ENCODE measurements at places on chromosomes 7 and 10.

DNA sequence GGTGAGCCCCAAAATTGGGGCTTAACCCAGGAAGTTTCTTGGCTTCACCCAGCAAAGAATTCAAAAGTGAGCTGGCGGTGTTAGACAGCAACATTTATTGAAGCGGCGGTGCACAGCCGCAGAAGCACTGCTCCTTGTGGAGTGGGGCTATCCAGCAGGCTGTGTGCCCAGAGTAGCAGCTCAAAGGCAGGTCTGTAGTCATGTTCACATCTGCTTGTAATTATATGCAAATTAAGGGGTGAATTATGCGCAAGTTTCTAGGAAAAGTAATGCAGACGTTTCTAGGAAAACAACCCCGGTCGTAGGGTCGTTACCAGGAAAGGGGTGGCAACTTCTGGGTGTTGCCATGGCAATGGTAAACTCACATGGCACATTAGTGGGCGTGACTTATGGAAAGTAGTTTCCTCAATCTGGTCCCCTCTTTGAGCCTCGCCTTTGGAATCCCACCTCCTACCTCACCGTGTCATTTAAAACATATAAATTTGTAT is 13.7 kb upstream of the KBTBD2 start:
- peak; percentile 59 for DNase-seq

DNA sequence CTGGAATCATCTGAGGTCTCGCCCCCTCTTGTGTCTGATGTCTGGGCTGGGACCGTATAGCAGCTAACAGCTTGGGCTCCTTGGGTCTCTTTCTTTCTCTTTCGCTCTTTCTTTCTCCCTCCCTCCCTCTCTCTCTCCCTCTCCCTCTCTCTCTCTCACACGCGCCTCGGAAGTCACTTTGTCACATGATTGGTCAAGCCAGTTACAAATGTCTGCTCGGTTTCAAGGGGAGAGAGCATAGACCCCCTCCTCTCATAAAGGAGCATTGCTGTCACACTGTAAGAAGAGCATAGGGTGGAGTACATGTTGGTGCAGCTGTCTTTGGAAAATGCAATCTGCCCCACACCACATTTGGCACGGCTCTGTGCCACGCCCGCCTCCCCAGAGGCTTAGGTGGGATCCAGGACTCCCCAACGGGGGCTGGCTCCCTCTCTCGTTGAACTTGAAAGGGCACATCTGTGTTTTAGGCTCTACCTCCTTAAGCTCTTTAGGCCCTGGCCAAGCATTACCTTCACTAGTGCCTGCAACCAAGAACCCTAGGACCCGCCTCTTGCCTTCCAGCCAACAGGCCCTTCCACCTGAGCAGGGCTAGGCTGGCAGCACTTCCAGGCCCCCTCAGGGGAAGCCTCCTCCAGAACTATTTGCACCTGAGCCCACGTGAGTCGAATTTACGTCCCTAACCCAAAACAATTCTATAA is 61.9 kb upstream of the CACUL1 start:
- no peak for DNase-seq

DNA sequence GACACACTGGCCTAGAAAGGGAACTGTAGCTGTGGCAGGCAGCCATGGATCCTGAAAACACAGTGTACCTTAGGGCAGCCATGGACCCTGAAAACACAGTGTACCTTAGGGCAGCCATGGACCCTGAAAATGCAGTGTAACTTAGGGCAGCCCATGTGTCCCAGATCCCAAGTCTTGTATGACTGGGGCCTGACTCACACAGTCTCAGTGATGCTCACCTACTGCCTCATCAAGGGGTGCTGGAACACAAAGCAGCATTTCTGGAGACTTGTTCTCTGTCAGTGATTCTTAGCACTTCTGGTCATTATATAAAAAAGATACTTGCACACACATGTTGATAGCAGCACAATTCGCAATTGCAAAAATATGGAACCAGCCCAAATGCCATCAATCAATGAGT is 70.2 kb upstream of the LAMB4 start:
- DNase-seq: no peak

DNA sequence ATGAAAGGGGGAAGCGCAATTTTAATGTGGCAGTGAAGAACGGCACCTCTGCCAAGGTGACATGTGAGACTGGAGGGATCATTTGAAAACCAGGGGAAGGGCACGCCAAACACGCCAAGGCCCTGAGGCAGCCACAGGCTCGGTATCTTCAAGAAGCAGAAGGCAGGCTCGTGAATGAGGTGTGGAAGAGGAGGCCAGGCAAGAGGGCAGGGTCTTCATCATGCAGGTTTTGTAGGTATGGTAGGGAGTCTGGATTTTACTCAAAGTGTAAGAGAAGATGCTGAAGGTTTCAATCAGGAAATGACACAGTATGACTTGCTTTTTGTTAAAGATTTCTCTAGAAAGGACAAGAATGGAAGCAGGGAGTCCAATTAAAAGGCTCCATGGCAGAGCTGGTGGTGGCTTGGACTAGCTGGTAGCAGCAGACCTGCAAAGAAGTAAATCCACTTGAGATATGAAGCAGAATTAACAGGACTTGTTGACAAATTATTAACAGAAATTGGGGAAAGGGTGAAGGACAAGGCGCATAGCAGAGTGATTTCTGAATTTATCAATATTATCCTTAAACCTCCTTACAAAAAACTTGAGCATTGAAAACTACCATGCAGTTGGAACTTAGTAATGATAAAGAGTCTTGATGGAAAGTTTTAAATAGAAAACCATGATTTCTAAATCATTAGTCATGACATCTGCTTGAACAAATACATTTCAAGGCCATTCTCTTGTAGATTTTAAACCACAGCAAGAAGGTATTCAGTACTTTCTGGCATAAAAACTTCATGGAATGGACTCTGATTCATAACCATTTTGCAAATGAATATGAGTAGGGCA is 70.4 kb downstream of the COA1 start:
- DNase-seq: no peak

GRCh38 chr7:1754345-1754908 is 84.3 kb downstream of the ELFN1 start:
- no peak for DNase-seq

- no peak for DNase-seq
Observed at GRCh38 chr7:82957521-82957920, 205.2 kb downstream of the PCLO start.

DNA sequence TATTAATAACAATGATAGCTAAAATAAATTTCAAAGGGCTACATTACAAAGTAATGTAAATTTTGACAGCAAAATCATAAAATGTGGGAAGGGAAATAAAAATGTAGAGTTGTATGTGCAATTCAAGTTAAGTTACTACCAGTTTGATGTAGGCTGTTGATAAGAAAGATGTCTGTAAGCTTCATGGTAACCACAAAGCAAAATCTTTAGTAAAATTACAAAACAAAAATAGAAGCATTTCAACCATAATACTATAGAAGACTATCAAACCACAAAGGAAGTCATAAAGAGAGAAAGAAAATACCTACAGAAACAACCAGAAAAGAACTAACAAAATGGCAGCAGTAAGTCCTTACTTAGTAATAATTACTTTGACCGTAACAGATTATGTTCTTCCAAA is 99.1 kb downstream of the C7orf25 start:
- DNase-seq: no peak

DNA sequence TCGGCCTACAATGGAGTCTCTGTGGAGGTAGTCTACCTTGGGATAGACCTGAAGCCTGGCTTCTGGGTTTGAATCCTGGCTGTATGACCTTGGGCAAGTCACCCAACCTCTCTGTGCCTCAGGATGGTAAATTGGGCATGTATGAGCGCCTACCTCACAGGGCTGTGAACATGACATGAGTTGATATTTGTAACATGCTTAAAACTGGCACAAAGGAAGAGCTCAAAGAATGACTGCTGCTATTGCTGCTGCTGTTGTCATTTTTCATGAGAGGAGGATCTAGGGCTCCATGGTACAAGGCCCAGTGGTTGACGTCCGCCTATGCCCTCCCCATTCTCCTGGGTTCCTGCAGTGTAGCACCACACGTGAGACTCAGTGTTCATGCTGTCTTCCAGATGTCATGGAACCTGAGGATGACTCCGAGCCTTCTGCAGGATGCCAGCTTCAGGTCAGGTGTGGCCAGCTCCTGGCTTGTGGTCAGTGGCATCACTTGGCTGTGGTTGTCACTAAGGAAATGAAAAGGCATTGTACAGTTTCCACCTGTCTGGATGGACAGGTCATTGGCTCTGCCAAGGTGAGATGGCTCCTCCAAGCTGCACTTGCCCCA is 95.0 kb downstream of the WDFY4 start:
- DNase-seq: no peak

DNA sequence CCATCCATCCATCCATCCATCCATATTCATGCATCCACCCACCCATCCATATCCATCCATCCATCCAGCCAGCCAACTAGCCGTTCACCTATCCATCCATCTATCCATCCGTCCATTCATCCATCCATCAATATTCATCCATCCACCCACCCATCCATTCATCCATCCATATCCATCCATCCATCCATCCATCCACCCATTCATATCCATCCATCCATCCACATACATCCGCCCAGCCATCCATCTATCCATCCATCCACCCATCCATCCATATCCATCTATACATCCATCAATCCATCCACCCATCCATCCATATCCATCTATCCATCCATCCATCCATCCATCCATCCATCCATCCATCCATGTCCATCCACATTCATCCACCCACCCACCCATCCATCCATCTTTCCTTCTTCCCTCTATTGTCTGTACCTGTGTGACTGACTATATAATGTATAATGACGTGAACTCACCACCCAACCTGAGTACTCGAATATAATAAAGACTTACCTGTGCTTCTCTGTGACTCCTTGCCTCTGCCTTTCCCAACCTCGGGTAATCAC is 2.5 kb downstream of the INMT start:
- DNase-seq: no peak

DNA sequence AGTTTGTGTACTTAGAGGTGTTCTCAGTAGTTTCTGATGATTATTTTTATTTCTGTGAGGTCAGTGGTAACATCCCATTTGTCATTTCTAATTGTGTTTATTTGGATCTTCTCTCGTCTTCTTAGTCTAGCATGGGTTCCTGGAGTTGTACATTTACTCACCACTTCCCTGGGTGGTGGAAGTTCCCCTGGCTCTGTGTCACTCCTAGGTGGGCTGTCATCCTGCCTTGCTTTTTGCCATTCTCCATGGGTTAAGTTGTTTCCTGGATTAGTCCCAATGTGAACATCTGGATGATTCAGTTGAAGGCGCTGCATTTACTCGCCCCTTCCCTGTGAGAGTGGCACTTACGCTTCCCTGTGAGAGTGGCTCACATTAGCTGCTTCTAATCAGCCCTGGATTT is 48.2 kb downstream of the GSAP start:
- no peak for DNase-seq

- DNase-seq: no peak
Observed at GRCh38 chr10:81219758-81220157, 655.2 kb upstream of the NRG3 start.

GRCh38 chr10:6402349-6402709 is 177.7 kb downstream of the PRKCQ start:
- no peak for DNase-seq

DNA sequence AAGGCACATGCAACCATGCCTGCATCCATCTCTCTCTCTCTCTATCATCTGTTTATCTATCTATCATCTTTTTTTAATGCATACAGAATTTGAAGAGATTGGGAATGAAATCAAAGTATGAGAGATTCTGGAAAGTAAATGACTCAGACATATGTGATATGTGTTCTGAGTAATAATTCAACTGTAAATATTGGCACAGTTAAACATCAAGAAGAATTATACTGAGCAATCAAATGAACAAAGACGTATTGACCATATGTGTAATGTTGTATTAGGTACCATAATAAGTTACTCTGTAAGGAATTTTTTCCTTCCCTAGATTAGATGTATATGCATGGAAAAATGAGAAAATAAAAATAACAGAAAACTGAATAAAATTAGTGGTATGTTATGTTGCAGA is 108.3 kb downstream of the SUGCT start:
- no peak for DNase-seq

DNA sequence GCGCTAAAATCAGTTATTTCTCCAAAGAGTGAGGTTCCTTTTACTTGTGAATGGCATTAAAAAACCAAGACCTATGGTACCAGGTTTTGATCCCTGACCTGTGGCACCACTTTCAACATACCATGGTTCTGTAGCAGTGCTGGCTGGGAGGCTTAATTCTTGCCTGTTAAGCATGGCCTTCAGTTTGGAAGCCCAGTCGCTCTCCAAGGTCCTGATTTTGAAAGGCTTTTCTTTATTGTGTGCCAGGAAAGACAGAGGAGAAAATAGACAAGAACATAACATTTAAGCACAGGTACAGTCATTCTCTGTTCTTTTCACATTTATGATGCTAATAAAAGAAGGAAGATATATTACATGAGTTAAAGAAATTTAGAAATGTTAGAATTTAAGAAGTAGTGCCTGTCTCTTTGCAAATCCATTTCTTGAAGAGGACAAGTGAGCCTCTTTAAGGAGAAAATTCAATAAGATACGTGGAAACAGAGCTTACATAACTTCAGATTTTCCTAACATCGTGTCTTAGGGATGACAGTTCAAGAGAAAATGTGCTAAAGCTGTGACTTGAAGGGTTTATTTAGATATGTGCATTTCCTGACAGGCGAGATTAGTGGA is 357.6 kb downstream of the DPP6 start:
- no peak for DNase-seq

DNA sequence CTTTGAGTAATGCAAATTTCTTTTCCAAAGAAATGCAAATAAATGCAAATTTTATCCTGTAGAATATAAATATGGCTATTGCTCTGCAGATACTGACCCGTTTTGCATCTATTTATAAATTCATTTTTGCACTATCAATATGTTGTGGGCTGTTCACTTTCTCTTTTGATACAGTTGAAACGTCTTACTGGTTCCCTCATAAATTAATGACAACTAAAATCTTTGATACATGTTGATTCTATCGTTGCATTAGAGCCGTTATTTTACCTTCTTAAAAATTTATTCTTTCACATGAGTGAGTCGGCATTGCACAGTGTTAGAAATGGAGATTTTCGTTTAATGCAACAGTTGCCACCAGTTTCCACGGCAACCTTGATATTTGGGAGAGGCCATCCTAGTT is 689.3 kb upstream of the FOXK1 start:
- DNase-seq: no peak

DNA sequence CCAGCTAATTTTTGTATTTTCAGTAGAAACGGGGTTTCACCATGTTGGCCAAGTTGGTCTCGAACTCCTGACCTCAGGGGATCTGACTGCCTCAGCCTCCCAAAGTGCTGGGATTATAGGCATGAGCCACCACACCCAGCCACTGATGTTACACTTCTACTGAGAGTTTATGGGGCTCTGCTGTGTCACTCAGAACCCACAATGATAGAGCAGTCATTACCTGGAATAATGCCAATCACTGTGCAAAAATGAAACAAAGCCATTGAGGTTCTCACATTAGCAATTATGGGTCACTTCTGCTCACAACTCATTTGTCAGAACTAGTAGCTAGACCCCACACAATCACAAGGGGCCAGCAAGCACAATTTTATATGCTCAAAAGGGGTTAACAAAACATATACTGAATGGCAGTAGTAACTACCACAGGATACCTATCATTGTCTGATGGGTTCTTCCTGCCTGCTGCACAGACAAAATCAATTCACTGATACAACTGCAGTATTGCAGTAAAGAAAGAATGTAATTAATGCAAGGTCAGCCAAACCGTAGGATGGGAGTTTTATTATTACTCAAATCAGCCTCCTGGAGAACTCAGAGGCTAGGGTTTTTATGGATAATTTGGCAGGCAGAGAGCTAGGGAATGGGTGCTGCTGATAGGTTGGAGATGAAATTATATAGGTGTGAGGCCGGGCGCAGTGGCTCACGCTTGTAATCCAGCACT is 72.1 kb upstream of the TRIM24 start:
- DNase-seq: no peak

GRCh38 chr10:66999762-67000545 is 74.1 kb downstream of the LRRTM3 start:
- no peak for DNase-seq

GRCh38 chr10:13803566-13804554 is 217.1 kb downstream of the PRPF18 start:
- DNase-seq: no peak
